WTC11 (cell line): ENCODE measurements at places on chromosomes 7 and 10.
A peak's percentile ranks its signal among the peaks of the same experiment; 100 is the strongest.

DNA sequence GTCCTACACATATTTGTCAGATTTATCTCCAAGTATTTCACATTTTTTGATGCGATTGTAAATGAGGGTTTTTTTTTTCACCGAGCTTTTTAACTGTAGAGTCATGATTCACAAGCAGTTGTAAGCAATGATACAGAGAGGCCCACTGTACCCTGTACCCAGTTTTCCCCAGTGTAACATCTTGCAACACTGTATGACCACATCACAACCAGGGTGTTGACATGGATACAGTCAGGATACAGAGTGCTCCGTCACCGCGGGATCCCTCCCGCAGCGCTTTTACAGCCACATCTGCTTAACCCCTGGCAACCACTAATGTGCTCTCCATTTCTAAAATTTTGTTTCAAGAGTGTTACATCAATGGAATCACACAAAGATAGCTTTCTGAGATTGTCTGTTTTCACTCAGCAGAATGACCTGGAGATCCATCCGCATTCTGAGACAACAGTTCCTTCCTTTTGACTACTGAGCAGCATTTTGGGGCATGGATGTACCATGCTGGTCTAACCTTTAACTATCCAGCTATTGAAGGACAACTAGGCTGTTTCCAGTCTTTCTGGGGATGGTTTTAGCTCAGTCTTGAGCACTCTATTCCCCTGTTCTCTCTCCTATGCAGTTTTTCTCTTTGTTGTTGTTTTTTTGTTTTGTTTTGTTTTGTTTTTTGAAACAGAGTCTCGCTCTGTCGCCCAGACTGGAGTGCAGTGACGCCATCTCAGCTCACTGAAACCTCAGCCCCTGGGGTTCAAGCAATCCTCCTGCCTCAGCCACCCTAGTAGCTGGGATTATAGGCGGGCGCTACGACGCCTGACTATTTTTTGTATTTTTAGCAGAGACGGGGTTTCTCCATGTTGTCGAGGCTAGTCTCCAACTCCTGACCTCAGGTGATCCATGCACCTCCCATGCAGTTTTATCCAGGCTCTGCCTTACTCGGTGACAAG, 25.9 kb downstream of the GPRIN2 start:
- peak; percentile 11 for DNase-seq

- no peak for DNase-seq
Measured at GRCh38 chr10:16777473-16778370, 39.5 kb downstream of the RSU1 start.

- DNase-seq: no peak
Measured at GRCh38 chr7:55240418-55241142, 124.6 kb upstream of the LANCL2 start.

GRCh38 chr7:33107136-33108066, 1.8 kb downstream of the RP9 start:
- peak; percentile 70 for DNase-seq

GRCh38 chr7:26694141-26694540, 170.2 kb downstream of the SKAP2 start:
- no peak for DNase-seq

- DNase-seq: no peak
Measured at GRCh38 chr10:118362103-118362502, 20.0 kb upstream of the FAM204A start.

GRCh38 chr7:90621747-90622140, 25.6 kb downstream of the CDK14 start:
- DNase-seq: no peak

DNA sequence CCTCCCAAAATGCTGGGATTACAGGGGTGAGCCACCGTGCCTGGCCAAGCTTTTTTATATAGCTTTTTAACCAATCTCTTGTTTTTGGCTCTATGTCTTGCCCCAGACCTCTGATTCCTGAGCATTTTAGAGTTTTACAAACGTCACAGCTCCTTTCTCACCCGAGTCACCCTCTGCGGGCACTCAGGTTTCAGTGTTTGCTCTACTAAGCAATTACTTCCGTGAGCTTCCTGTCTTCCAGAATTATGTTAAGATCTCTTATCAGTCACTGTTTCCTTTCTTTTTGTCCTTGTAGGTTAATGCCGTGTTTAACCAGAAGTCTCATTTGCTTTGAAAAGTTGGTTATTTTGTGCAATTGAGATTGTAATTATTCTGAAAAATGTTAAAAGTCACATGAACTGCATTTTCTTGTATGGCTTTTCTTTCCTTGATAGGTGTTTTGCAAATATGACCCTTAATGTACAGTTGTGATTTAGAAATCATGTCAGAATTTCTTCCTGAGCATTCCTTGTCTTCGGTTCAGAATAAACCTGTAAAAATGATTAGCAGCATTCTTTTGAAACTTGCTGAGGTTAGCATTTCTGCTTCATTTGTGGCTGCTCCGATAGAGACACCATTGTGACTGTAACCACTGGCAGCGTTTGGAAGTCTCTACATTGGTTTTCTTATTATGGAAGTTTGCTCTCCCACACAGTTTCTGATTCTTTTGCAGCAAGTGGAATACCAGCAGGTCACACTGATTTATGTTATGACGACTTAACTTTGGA, 4.5 kb upstream of the HKDC1 start:
- no peak for DNase-seq

DNA sequence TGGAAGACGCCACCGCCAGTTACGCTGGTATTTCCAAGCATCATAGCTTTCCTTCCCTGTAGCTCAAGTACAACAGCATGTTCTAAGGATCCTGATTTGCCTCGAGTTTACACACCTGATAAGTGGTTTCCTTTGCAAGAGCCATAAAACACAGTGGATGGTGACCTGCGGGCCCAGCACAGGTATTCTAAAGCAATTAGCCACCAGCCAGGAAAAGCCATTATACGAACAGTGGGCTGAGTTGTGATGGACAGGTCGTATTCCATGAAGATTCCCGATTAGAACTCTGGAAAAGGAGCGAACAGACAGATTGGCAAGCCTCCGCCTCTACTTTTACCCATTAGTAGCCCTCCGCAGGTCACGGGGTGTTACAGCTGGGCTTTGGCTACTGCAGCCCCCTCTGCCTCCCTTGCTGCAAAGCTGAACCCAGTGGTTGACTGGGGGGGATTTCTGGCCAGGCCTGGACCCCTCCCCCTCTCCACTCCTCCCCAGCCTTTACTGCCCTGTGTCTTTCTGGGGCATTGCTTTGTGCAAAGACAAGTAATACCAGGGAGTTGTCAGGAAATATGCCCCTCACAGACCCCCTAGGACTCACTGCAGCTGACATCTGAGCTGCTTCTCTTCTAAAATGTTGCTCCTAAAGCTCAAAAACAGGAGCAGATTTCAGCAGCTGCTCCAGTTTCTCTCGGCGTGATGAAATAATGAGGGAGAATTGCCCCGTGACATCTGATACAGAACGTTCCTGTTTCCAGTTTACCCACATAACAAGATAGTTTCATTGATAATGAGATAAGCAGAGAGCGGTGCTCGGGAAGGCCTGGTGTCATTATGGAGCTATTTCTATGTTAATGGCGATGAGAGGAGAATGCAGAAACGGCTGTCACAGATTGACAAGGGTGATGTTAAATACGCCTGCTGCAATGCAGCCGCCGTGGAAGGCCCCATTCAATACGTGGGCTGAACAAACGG, 214.4 kb downstream of the CCSER2 start:
- no peak for DNase-seq

GRCh38 chr7:1557006-1557405, 1.0 kb upstream of the TMEM184A start:
- no peak for DNase-seq

- no peak for DNase-seq
Measured at GRCh38 chr10:91804126-91804510, 5.9 kb downstream of the TNKS2 start.

DNA sequence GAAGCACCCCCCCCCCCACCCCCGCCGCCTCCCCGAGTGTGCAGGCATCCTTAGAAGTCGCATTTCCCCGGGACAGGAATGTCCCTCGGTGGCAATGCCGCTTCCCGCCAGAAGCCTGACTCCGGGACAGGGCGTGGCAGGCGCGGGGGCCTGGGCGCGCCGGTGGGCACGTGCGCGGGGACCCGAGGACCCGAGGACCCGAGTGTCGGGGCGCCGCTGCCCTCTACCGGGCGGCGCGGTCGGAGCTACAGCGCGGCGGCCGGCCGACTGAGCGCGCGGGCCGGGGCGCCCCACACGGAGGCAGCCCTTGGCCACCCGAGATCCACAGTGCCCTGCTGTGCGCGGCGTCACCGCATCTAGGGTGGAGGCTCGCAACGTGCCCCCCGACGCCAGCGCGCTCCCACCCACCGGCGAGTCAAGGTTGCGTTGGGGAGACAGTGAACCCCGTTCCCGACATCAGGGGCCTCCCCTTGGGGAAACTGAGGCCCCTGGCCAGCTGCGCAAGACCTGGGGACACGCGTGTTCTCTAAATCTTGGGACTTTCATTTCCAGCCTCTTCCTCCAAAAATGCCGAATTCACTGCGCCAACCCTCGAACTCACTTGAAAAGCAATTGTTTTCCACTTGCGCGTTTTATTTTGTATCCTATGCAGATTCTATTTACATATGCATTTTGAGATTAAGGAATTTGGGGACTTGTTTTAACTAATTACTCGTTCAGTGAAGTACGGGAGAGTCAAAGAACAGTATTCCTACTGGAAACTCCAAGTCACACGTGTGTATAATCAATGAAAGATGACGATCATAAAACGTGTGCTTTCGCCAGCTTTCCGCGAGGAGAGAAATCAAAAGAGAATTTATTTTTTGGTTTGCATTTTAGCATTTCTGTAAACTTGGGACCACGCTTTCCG, 3.1 kb upstream of the CUX1 start:
- peak; percentile 65 for DNase-seq

DNA sequence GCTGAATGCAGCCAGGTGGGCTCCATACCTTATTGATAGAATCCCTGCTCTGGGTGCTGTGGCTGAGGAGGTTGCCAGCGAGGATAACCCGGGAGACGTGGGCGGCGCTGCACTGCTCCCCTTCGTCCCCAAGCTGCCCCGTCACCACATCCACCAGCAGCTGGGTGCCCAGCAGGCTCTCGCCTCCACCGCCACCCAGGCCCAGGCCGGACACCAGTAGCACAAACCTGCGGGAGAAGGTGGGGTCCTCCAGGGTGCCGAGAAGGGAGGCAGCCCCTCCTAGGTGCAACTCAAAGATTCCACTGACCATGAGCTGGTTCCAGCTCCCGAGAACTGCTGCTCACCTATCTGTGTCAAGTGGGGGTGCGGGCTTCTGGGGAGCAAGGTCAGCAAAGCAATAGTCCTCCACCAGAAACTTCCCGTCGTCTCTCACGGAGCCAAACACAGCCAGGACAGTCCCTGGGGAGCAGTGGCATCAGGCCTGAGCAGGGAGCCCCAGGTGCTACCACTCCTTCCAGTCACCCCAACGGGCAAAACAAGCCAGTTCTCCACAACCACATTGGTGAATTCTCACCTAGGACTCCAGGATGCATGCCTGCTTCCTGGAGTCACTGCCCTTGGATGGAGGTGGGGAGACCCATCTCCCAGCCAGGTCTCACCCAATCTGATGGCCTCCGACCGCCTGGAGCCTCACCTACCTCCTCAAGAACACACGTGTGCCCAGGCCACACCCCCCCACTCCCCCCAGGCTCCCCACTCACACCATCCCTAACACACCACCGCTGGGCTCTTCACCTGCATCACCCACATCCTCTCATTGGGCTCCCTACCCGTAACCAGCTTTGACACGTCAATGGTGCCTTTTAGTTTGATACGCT, 6.3 kb downstream of the POLD2 start:
- DNase-seq: no peak

- no peak for DNase-seq
Measured at GRCh38 chr10:3898821-3899220, 113.8 kb upstream of the KLF6 start.

GRCh38 chr10:78184851-78185692, 151.4 kb downstream of the RPS24 start:
- DNase-seq: no peak
